ENCODE measurements at places on chromosomes 11 and 22.

- DNase-seq = peak; percentile 72
Measured at GRCh38 chr22:32717337-32718240, 83.9 kb upstream of the TIMP3 start.

DNA sequence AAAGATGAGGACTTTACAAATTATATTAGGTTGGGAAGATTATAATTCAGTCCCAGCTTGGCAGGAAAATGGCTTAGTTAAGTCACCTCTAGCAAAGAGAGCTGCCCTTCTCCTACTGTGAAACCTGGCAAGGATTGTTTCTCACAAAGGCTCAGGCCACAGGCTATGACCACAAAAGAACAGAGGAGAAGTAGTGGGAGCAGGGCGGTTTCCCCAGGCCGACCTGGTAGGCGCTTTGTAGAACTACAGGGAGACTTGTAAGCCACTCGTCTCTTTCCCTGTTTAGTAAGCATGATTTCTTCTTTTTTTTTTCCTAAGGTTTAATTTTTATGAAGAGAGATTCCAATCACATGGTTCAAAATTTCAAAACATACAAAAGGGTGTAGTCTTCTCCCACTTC lies 4.6 kb downstream of the SNAP29 start:
- no peak for DNase-seq

DNA sequence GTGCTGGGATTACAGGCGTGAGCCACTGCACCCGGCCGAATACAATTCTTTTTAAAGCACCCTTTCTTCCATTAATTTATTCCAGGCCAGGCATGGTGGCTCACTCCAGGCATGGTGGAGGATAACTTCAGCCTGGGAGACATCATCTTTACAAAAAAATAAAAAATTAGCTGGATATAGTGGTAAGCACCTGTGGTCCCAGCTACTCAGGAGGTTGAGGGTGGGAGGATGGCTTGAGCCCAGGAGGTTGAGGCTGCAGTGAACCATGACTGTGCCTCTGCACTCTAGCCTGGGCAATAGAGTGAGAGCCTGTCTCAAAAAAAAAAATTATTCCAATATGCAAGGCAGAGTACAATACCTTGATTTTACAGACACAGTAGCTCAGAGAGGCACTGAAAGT lies 11.4 kb downstream of the TAGLN start:
- no peak for DNase-seq

DNA sequence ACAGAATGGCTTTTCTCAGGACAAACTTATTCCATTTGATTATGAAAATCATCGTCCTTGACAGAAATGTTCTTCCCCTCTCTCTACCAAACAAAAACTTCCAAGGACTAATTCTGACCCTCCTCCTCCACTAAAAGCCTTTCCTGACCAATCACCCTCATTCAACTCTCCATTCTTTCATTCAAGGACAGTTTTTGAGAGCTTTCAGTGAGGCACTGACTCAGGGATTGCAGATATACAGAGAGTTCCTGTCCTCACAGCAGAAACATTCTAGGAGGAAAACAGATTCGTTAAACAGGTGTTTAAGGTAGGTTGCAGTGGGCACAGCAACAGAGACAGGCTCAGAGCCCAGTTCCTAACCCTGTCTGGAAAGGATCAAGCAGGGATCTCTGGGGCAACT lies 41.5 kb downstream of the OR4D9 start:
- DNase-seq = no peak

DNA sequence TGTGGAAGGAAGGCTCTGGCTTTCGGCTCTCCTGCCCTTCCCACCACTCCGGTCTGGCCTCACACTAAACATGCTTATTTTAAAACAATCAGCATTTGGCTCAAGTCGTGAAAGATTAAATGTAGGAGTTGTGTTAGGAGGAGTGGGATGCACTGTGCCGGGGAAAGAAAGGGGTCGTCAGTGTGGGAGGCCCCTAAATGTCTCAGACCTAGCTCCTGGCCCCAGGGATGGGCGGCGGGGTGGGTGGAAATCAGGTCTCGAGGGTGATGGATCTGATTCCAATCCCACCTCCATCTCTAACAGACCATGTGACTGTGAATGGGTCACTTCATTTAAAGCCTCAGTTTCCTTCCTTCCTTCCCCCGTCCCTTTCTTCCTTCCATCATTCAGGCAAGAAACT lies 6.9 kb upstream of the SHISAL1 start:
- DNase-seq = no peak

- no peak for DNase-seq
Measured at GRCh38 chr22:24845041-24845898, 39.3 kb downstream of the SGSM1 start.

DNA sequence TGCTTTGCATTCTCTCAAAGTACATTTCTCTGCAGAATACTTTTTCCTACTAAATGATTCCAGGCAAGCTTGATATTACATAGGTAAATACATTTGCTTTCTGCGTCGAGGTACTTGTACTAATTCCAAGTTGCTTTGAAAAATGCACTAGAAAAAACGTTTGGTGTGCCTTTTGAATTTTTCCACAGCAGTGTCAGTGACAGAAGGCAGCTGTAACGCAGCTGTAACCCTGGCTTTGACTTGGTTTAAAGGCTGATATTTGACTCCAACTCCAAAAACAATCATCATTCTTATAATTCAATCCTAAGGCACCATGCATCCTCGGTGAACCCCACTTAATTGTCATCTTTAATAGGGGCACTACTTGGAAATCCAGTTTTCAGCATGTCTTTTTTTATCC lies 125.0 kb downstream of the MAML2 start:
- no peak for DNase-seq

GRCh38 chr11:80383655-80384054 lies 942.8 kb upstream of the TENM4 start:
- peak; percentile 10 for DNase-seq

- DNase-seq = no peak
Measured at GRCh38 chr11:46304605-46305179, 27.2 kb downstream of the CREB3L1 start.

DNA sequence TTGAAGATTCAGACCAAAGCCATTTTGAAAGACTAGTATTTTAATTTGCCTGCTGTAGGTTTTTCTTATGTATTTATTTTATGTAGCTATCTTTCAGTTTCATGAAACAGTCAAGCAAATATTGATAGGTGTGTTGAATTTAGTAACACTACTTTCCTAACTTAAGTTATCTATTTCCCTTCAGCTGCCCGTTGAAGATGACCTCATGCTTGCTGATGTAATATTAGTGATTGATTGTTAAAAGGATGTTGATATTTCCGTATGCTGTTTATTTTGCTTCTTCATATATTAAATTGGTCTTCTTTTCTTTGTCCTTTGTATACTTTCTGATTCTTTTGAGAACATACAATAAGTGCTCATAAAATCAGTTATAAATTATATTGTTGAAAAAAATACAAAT lies 86.8 kb upstream of the CHORDC1 start:
- DNase-seq = no peak

GRCh38 chr22:29720811-29721323 lies 1.1 kb downstream of the CABP7 start:
- DNase-seq = no peak

DNA sequence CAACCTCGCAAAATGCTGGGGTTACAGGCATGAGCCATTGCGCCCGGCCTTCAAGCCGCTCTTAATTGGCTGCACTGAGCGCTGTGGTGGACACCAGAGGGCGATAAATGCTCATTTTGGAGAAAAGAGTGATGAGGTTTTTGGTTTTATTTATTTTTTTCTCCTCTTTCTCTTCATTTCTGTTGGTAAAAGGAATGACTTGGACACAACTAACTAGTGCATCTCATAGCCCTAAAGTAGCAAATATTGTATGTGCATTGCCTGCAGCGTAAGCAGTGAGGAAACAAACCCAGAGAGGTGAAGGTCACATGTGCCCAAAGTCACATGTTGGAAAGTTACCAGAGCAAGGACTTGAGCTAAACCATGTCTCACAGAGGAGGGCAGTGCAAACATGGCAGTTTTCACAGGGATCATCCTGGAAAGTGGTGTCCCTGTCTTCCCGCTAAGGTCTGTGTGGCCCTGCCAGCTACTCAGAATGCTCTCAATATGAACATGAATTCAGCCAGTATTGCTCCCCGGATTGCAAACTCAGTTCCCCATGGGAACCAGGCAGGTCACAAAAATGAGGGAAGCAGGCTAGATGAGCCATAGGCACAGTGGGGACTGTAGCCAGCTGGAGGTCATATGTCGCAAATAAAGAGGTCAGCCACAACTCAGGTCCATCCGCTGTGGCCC lies 8.6 kb upstream of the CD82 start:
- peak; percentile 59 for DNase-seq

DNA sequence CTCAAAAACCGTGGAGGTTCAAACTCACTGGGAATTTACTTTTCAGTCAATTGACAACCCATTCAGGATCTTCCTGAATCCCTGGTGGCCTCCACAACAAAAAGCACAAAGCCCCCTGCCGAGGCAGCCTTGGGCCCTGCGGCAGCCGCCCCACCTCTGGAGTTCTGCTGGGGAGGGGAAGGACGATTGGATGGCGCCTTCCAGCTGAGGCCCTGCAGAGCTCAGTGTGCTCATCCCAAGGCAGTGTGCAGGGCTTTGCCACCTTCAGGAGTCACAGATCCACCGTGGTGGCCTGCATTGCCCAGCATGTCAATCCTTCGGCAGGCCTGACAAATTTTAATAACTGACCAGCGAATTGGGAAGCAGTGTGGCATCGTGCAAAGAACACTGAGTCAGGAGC lies 7.4 kb downstream of the ZFTA start:
- no peak for DNase-seq

DNA sequence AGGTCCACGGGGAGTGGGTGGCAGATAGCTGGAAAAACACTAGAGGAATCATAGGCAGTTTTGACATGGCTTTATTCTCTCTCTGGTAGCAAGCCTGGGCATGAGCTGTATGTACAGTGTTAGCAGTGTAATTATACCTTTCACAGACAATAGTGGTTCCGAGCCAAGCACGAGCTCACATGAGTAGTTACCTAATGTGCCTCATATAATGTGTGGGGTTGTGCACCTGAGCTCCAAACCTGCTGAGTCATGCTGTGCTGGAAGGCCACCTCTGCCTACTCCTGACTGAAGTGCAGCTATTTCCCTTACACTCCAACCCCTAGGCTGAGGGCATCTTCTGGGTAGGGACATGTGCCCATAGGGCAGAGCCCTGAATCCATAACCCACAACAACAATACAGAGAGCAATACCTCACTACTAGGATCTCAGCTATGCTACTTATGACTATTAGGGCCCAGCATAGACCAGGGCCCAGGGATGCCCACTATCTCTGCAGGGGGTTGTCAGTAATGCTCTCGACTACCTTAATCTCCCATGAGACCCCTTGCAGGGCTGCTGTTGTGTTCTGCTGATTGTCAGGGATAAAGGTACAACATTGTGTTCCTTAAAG lies 432.1 kb downstream of the DYNC2H1 start:
- peak; percentile 92 for DNase-seq

- no peak for DNase-seq
Measured at GRCh38 chr22:40953471-40953870, 2.3 kb downstream of the RBX1 start.

DNA sequence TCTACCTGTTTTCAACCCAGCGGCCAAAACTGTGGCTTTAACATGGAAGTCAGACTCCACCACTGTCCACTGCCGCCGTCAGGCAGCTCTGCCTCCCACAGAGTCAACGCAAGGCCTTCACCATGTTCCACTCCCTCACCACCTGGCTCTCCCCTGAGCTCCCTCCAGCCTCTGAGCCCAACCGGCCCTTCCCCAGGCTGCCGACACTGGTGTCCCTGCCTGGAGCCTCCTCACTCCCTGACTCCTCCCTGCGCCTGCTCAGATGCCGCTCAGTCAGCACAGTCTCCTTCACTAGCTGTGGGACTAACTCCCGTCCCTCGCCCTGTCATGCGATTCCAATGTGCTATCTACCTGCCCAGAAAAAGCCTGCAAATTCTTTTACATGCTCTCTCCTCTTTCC lies 16.3 kb downstream of the SULT4A1 start:
- DNase-seq = no peak

- DNase-seq = no peak
Measured at GRCh38 chr22:29307596-29308147, 1.2 kb downstream of the GAS2L1 start.

DNA sequence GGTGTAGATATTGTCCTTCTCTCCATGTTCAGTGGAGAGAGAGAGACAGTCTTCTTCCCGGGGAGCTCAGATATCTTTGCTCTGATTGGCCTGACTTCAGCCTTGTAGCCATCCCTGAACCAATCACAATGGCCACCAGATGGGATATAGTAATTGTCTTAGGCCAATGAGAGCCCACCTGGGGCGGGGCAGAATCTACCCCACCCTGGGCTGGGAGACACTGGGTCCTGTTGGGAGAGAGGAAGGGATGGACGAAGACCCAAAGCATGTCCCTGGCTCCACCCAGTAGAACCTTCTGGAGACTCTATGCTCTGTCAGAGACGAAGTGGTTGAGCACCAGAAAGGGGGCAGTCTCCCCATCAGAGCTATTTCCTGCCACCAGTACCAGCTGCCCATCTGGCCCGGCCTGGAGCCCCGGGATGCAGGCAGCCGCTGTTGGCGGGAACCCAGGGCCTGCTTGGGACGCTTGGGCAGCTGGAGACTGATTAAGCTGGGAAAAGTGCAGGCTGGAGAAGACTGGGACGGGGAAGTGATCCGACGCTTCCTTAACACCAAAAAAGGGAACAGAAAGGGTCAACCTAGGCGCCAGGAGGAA lies 31.6 kb upstream of the CBX7 start:
- DNase-seq = no peak

- peak; percentile 38 for DNase-seq
Measured at GRCh38 chr11:111602865-111603610, 789 bp downstream of the SIK2 start.

- no peak for DNase-seq
Measured at GRCh38 chr11:126701520-126701897, 299.1 kb downstream of the KIRREL3 start.

- no peak for DNase-seq
Measured at GRCh38 chr11:328012-328411, 7.4 kb upstream of the IFITM3 start.

GRCh38 chr11:86513138-86513537 lies 138.5 kb downstream of the CCDC81 start:
- no peak for DNase-seq

DNA sequence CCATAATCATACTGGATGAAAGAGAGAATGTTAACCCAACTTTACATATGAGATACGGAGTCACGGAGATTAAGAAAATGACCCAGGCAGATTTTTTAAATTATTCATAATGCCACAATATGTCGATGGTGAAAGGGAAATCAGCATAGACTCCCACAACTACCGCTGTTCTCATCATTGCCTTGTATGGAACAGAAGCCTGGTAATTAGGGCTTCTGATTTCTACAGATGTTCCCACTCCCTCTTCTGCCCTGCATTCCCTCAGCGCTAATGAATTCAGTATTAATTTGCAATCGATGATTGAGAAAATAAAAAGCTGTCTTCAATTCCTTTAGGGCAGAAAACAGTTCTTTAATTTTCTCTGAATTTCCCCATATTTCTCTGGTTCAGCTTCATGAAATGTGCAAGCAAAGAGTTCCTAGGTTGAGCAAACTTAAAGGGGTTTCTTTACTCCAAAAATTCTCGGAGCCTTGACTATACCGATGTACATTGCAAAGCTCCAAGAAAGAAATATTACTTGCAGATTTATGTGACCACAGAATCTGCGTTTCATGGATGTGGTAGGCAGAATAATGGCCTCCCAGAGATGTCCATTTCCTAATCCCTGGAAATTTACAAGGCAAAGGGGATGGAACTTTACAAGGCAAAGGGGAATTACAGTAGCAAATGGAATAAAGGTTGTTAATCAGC lies 134.9 kb upstream of the ZC3H12C start:
- no peak for DNase-seq
